Activated CD4-positive, alpha-beta T cell treated with anti-CD3 and anti-CD28 coated beads, Interleukin-2, amount 10 ng/mL, durations not matched to agents 7 days and 5 days (primary cell): ENCODE measurements at places on chromosomes 1 and 21. TPM values are rescaled to one million over a fixed set of nuclear protein-coding genes. Genes with fewer than 3 reads are reported as not detected.

MAP10 gene
- 4.0 TPM for total RNA-seq

OR10J1 gene
- not detected for total RNA-seq

FMO3 gene
- not detected for total RNA-seq

PRKAA2 gene
- not detected for total RNA-seq

CFH gene
- total RNA-seq: 6.2 TPM

RAB29 gene
- total RNA-seq: 54.6 TPM

LAD1 gene
- not detected for total RNA-seq

LCE2A gene
- not detected for total RNA-seq

ZSWIM5 gene
- 0.62 TPM for total RNA-seq

TRNP1 gene
- total RNA-seq: not detected

PPM1J gene
- total RNA-seq: not detected

RNF186 gene
- not detected for total RNA-seq

CCDC27 gene
- total RNA-seq: not detected

PIK3CD gene
- 222 TPM for total RNA-seq

GRCh38 chr21:38793926-38794713, 11.6 kb upstream of the ETS2 start:
- no peak for DNase-seq

DNA sequence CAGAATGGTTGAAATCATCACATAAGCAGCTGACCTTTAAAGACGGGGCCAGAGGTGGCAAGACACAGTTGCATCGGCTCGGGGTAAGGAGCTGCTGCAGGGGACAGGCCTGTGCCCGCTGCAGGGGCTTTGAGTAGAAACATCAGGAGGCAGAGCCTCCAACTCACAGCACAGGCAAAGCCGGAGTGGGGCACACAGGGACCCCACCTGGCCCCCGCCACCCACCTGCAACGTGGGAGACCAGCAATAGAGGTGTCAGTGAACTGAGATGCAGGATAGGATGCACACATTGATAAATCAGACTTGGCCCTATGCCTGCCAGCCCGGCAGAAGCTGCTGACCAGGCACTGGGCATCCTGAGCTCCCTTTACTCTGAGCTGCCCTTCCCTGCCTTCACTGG, 257.2 kb downstream of the NPHP4 start:
- no peak for DNase-seq

GRCh38 chr1:115068826-115069585, 20.3 kb downstream of the TSPAN2 start:
- no peak for DNase-seq

DNA sequence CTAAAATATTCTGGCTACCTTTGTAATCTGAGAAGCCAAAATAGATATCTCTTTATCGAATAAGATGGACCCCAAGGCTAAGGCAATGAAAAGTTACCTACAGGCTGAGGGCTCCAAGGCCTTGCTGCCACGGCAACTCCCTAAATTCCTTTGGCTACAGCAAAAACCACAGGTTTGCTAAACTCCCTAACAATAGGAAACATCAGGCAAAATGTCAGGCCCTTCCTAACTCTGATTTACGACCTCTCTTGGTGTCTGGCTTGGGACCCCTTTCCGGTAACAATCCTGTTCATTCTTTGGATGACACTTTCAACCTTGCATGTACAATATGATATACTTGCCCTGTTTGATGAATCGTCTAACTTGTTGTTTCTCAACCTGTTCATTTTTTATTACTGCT, 11.3 kb upstream of the OR2T8 start:
- no peak for DNase-seq

GRCh38 chr1:27341525-27342252, at the start of gene SYTL1:
Gene SYTL1, plus strand, starts transcription at chr1:27342022. Its CDS starts 3,313 bp downstream, at chr1:27345335.
- peak; percentile 72 for DNase-seq

GRCh38 chr1:233627376-233627775, 13.5 kb downstream of the KCNK1 start:
- DNase-seq: no peak

DNA sequence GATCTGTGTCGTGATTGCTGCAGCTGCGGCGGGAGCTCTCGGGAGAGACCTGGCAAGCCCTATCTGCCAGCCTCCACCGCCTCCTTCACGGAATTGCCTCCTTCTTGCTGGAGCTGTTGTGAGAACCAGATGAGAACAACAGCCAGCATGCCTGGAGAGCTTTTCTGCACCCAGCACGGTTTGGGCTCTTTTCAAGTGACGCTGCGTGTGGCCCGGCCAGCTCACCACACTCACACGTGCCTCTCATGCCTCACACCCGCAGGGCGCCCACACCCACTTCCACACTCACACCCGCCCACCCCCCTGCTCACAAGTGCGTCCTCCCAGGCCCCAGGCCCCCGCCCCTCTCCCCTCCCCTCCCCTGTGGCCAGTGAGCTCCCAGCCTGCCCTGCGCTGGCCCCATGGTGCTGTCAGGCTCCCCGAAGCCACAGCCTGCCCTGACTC, 135.7 kb upstream of the RUNX3 start:
- no peak for DNase-seq

DNA sequence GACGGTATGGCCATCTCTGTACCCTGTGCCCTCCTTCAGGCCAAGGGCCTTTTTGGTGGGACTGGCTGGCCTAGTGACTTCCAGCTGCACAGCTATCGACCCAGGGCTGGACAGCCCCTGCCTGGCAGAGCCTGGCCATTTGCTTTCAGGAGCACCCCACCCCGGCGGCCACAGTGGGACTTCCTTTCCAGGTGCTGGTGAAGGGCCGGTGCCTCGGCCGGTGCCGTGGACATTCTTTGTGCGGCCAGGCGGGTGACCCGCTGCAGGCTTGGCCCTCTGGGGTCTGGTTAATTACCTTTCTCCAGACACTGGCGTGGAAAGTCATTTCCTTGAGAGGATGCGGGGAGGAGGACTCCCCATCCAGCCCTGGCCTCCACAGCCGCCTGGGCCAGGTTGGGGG, 50.1 kb downstream of the PRDM16 start:
- no peak for DNase-seq

GRCh38 chr1:89952605-89953130, 42.2 kb upstream of the ZNF326 start:
- DNase-seq: no peak

- no peak for DNase-seq
These were observed 130.0 kb downstream of the EDEM3 start for GRCh38 chr1:184624626-184625025.

DNA sequence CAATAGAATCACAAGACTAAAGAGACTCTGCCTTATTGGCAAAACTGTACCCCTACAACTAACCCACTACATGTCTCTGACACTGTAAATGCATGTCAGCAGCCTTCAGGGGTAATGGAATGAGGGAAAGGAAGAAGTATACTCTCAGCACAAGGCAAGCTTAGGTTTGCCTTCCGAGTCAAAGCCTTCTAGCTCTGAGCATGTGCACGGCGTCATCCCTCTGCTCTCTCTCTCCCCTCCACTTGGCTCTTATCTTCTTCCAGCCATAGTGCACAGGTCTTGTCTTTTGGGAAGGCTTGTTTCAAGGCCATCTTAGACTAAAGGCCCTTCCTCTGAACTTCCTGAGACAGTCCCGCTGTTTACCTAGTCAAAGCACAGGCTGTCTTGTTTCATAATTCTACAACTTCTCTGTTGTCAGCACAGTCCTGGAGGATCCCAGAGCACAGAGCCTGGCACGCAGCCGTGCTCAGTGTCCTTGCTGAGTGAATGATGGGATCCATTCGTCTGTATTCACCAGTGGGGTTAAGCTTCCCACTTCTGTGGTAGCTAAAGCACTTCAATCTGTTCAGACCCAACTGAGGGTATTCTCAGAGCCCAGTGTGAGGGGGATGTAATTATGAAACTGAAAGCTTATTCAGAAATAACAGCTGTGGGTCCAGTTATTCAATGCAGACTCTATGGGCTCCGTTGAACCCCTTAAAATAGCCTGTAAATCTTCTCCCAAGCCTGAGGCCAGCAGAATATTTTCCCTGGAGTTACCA, 166.5 kb upstream of the PLD5 start:
- no peak for DNase-seq

GRCh38 chr1:155009221-155009711, 6.7 kb downstream of the ZBTB7B start:
- DNase-seq: no peak

GRCh38 chr1:184050636-184051035, 894 bp upstream of the TSEN15 start:
- no peak for DNase-seq

GRCh38 chr1:67664048-67664447, 21.0 kb upstream of the GADD45A start:
- no peak for DNase-seq

- DNase-seq: no peak
These were observed 7.7 kb downstream of the PM20D1 start for GRCh38 chr1:205842229-205842628.

- DNase-seq: peak; percentile 47
These were observed 8.6 kb upstream of the ACTRT2 start for GRCh38 chr1:3012456-3013291.

- no peak for DNase-seq
These were observed 19.8 kb downstream of the TINAGL1 start for GRCh38 chr1:31595836-31596736.

DNA sequence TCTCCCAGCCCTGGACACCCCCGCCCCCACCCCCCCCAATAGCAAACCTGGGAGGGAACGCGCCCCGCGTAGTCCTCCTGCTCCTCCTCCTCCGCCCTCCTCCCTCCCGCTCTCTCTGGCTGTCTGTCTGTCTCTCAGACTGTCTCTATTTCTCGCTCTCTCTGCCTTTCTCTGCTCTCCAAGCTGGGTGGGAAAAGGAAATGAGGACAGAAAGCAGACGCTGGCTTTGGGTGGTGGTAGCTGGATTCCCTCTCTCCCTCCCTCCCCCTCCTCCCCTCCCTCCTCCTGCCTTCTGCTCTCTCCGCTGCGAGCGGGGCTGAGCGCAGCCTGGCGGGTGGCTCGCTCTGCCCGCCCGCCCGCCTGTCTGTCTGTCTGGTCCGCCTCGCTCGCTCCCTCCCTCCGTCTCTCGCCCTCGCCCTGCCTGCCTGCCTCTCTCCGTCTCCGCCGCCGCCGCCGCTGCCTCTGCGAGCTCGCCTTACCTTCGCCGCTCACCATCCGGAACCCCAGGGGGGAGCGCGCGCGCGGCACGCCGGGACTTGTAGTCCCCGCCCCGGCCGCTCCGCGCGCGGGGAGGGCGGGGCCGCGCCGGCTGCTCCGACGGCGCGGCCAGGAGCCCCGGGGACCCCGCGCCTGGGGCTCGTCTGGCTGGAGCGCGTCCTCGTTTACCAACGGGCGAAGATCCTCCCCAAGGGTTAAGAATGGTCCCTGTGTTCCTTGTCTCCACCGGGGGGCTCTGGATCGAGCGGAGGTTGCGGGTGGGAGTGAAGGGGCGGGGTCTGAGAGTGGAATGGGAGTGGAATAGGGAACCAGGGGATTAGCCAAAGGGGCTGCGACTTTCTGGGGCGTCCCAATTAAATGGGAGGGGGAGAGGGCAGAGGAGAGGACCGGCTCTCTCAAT, at the start of gene AHDC1:
TSS of gene AHDC1 (minus strand) at position 464 of the 898 bp plus-strand sequence. CDS start 52,029 bp downstream, outside the sequence.
- DNase-seq: peak; percentile 94

- no peak for DNase-seq
These were observed 33.6 kb upstream of the GNG5 start for GRCh38 chr1:84539972-84540371.

- DNase-seq: no peak
These were observed 363.5 kb downstream of the MRPL39 start for GRCh38 chr21:25243808-25244207.

DNA sequence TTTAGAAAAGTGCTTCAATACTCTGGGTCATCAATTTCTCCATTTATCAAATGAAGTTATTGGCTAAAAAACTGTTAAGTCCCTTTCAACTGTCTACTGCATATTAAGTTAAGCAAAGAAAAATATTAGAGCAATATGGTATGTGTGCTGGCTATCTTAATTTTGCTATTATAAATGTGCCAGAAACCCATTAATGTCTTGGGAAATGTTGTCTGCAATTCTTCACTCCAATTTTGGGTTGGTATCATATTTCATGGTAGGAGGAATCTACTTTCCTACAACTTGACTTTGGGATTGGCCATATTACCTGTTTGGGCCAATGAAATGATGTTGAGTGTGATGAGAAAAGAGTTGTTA, 1063.9 kb downstream of the PLA2G4A start:
- no peak for DNase-seq

GRCh38 chr1:92882819-92883218, 51.0 kb downstream of the RPL5 start:
- DNase-seq: peak; percentile 56

- no peak for DNase-seq
These were observed 63.2 kb upstream of the EFHD2 start for GRCh38 chr1:15346346-15347030.

DNA sequence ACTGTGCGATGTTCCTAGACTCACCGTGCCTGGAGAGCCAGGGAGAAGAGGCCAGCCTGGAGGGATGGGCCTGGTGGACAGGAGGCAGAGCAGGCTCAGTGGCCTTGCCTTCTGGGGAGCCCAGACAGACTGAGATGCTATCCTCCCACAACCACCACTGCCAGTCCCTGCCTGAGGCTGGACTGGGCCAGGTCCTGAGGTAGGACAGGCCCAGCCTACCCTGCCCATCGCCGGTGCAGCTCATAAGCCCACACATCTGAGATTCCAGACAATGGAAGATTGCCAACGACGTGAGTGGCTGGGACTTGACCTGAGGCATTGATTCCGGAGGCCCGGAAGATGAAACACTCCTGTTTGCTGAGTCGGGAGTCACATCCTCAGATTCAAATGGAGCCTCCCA, 5.8 kb downstream of the CLEC20A start:
- no peak for DNase-seq

DNA sequence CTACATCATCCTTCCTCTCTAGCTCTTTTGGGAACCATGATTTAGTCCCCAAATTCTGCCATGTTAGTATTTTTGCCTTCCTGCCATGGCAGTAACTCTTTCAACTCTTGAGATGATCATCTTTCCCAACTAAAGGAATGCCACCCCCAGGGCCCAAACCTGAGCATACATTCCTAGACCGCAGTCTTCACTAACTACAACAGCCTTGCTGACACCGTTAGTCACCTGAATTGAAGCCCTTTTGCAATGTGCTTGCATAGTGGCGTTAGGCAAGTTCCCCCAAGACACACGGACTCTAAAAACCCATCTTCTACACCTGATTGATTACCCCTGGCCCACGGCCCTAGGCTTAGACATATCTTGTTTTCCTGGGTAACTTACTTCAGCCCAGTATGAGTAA, 16.4 kb upstream of the YTHDF2 start:
- no peak for DNase-seq

- DNase-seq: no peak
These were observed 28.2 kb downstream of the CTNNBIP1 start for GRCh38 chr1:9881838-9882249.

- no peak for DNase-seq
These were observed 667.4 kb upstream of the ZP4 start for GRCh38 chr1:238558156-238558555.

DNA sequence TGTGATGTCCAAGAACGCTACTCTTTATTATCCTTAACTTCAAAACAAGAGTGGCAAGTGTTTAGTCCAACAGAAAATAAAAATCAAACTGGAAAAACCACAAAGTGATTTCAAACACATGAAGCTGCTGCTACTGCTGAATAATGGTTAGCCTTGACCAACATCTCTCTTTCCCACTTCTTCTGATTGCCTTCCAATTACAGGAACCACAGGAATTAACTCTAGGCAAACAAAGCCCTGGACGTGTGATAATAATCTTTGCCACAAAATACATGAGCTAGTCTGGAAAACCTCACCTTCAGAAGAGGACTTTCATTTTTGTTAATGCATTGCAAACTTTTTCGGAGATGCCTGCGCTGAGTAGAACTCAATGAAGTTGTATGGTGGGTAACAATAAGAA, 48.6 kb upstream of the COL11A1 start:
- no peak for DNase-seq
